Mesenteric fat pad (tissue), 1 donor: ENCODE measurements at places on chromosomes 6 and 20.

DNA sequence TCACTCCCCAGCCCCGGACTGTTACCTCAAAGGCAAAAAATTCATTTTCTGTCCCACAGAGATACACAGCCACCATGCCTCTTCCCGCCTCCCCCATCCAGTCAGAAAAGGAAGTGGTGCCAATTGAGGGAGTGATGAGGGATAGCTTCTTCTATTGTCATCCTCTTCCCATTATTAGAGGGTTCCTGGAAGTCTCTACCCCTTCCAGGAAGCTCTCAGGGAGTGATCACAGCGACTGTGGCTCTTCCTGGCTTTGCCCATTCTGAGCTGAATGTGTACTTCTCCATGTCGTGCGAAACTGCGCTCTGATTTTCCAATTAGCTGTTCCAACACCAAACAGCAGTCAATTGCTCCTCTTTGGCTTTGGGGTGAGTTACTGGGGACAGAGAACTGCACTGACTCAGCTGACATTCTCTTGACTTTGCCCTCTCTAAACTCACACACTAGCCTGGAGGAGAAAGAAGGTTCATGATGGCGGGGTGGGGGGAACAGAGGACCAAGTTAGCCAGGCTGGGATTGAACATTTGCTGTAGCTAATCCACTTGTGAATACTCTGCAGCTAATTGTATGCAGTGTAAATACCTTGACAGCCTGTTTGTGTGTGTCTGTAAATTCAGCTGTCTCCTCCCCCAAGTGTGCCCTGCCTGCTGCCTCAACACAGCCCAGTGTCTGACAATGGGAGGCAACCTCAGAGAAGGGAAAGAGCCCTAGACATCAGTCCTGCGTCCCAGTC is 2.4 kb upstream of the MDGA1 start:
- DNase-seq: no peak

GRCh38 chr20:38791291-38791690 is 14.2 kb upstream of the PPP1R16B start:
- DNase-seq: no peak

DNA sequence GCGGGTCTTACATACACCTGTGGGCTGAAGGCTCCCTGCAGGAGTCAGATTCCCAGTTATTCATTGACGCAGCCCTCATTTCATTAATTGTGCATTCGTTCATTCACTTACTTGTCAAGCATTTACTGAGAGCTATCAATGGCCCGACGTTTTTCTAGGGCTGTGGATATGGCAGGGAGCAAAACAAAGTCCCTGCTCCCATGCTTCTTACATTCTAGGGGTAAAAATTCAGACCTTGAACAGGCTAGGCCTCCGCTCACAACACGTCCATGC is 369 bp upstream of the NSFL1C start:
- no peak for DNase-seq

GRCh38 chr20:53655625-53656292 is 62.1 kb upstream of the ZNF217 start:
- DNase-seq: no peak

GRCh38 chr6:9332241-9332780 is 897.0 kb upstream of the SLC35B3 start:
- no peak for DNase-seq

DNA sequence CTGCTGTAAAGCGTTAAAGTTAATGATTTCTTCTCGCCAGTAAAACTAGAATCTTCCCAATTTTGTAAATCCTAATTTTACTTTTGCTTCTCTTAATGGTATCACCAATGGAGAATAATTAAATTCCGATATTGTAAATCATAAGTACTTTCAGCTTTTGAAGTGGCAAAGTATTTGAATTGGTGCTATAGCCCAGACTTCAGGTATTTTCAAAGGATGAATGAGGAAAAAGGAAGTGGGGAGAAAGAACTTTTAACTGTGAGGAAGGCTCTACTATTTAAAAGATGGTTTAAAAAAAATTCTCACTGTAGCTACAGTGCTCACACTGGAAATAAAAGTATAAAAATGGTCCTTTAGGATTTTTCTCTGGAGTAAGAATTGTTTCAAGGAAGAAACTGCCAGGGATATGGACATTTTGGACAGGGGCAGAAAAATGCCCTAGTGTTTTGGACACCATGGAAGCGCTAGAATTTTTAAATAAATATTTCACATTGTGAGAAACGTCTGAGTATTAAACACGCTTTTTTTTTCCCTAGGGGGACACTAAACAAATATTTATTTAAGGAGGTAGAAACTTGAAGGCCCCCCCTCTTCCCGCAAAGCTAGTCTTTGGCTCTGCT is 1.3 kb upstream of the TAB2 start:
- no peak for DNase-seq

DNA sequence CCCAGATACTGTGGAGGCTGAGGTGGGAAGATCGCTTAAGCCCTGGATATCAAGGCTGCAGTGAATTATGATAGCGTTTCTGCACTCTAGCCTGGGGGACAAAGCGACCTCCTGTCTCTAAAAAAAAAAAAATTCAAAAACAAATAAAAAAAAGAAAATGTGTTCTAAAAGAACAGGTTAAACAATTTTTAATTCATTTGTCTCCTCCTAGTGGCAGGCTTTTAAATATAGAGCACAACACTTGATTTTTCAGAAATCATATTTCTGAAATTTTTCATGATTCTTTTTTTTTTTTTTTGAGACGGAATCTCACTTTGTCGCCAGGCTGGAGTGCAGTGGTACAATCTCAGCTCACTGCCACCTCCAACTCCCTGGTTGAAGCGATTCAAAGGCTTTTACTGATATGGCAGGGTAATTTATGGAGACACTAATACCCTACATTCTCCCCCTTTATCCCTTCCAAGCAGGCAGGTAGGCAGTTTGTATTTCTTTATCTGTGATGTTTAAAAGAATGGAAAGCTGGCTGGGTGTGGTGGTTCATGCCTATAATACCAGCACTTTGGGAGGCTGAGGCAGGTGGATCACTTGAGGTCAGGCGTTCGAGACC is 8.7 kb upstream of the GTF3C6 start:
- DNase-seq: no peak

DNA sequence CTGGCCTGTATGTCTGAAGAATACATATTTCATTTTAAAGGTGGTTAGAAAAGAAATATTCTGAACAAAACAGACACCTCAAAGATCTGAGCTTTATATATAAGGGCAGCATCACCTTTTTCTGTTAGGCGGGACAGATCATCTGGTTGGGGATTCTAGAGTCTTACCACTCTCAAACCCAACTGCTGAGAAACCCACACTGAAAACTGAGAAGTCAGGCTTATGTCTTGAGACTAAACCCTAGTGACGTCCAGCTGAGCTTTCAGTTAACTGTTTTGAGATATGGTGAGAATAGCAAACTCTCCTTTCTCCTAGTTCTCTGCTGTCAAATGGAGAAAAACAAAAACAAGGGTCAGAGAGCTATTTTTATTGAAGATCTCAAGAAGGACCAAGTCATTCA is 63.7 kb upstream of the CCN6 start:
- no peak for DNase-seq

DNA sequence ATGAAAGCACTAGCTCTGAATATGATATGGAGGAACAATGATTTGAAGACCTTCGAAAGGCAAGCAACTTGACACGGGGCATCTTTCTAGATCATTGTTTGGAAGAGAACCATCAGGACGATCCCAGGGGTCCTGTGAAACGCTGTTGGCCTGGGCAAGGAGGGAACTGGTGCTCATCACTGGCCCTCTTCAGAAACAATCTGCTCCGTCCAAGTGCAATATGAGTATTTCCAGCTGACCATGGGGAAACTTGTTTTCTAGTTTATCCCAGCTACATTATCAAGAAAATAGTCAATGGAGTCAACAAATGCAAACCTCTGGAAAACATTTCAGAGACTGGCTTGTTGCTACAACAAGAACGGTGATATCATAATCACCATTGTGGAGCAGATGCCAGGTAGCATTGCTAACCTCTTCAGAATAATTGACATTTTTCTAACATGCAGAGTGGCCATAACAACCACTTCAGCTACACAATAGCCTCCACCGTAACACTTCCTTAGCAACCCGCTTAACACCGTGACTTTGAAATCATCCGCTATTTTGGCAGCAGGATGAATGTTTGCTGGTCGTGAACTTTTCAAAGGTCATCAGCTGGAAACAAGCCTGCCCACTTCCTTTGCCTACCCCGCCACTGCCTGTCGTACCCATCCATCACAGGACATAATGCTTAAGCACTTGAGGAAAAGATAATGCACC is 112.0 kb upstream of the PDE10A start:
- DNase-seq: no peak

GRCh38 chr6:9412951-9413559 is 977.7 kb upstream of the SLC35B3 start:
- DNase-seq: no peak

DNA sequence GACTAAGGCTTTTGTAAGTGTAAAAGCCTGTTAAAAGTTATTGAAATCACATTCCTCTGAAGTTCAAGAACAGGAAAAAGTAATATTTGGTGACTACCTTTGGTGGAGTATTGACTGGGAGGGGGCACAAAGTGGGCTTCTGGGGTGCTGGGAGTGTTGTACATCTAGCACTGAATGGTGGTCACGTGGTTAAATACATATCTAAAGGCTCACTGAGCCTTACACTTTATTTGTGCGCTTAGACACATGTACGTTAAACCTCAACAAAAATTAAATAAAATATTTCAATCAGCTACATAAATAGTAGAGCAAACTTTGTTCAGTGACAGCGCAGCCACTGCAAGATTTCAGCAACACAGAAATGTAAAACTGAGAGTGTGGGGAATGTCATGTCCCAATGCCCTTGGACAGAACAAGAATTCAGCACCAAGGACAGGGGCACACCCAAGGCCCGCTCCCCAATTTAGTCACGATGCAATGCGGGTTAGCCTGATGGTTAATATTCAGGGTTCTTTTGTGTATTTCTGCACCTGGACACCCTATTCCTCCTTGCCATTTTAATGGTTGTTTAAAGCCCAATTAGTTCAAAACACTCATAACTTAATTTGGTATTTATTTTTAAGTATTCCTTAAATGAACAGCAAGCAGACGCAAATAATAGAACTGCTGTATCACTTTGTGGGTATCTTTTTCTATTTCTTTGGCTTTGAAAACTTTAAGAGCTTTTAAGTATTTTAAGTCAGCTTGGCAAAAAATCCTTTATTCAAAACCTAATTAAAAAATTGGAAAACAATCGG is 37.4 kb downstream of the ANGPT4 start:
- no peak for DNase-seq

DNA sequence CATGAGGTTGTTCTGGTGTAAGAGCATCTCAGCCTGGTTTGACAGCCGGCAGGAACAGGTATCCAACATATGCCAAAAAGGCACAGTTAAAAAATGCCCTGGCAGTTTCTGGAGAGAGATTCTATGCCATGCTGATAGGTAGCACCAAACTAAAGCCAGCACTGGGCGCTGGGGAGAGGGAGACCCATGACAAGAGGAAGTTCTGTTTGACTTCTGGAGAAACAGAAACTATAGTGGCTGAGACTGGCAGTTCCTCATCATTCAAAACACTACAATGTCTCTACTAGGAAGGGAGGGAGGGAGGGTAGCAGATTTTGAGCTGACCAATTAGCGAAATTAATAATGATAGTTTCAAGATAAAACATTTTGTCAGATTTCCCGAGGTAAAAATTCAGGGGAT is 174.1 kb downstream of the ADAT2 start:
- no peak for DNase-seq

DNA sequence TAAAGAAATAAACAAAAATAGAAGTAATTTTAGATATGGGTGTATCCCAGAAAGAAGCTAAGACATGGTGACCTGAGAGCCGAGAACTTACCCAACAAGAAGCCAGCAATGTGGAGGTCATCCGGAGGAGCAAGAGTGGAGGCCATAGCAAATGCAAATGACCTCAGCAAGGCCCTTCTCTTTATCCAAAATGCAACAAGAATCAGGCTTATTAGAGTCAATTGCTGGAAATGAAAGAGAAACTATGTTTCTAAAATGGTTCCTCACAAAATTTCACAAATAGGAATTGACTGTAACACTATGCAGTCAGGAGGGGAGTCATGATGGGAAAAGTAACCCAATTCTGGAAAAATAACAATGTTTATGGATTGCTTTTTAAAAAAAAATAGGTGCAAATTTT is 90.4 kb downstream of the TNFAIP3 start:
- DNase-seq: no peak

GRCh38 chr6:160015778-160016684 is 47.1 kb downstream of the IGF2R start:
- no peak for DNase-seq

GRCh38 chr6:154056536-154056935 is 17.5 kb downstream of the OPRM1 start:
- no peak for DNase-seq

GRCh38 chr20:19603376-19603750 is 154.7 kb upstream of the RIN2 start:
- DNase-seq: no peak

DNA sequence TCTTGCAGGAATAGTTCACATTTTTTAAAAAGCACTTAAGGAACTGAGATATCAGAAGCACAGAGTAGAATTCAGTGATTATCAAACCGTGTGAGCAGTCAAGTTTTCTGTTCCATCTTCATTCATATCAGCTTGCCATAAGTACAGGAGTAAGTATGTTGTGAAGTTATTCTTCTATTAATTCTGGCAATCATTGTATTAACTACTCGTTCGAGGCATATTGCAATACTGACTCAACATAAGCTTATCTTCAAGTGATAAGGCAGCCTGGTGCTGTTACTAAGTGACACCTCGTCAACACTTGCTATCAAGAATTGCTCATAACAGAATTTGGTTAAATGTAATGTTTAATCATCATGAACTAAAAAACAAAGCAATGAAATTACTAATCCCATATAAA is 75.7 kb upstream of the SNX9 start:
- DNase-seq: no peak

GRCh38 chr6:92777146-92777740 is 642.1 kb downstream of the EPHA7 start:
- DNase-seq: no peak

DNA sequence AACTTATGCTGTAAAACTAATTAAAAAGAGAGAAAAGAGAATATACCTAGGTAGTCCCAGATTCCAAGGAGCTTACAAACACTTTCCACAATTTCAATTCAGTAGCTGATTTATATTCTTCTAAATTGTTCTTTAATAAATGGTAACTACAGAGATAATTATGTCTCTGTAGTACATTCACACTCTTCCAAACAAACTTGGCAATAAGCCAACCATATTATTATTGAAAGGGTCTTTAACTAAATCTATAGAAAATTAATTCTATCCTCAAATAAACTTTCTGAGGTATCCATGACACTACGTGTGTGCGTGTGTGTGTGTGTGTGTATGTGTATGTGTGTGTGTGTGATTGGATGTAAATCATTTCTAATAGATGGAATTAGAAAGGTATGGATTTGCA is 217.4 kb upstream of the EYS start:
- no peak for DNase-seq

GRCh38 chr6:167475947-167476346 is 151.1 kb downstream of the TTLL2 start:
- DNase-seq: peak; percentile 30

DNA sequence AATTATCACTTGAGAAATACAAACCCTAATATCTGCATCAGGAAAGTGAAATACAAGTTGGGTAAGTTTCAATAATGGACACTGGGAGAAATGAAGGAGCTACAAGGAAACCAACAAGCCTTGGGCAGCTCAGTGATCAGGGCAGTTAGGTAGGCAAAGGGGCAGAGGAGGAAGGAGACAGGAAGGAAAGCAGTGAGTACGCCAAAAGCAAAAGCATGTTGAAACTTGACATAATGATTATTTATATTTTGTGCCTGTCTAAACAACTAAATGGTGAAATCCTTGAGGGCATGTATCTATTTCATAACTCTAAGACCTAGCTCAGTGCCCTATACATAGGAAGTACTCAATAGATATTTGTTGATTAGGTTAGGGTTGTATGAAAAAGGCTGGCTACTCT is 23.3 kb downstream of the PXT1 start:
- no peak for DNase-seq
